ENCODE measurements at places on chromosomes 7 and 10.

DNA sequence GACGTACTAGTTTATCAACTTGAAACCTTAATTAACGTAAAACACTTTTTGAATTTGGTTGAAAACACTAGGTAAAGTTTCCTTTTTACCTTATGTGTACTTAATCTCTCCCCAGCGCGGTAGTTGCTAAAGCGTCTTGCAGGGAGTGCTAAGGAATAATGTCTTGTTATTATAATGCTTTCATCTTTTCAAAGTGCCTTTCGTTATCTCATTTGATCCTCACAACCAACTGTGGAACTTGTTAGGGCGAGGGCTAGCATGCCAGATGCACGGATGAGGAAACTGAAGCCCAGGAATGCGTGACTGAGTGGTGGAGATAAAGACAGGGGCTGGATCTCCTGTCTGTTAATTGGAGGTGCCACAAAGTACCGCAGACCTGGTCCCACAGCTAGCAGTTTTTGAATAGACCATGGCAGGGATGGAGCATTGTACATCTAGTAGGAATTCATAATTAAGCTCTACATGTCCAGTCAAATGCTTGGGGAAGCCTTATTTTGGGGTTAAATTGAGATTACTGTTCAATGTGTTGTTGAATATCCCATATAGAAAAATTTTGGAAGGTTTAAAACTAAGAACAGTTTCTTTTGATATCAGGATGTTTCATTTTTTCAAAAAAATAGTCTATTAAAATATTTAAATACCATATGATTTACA is 234.3 kb downstream of the SH2D4B start:
- DNase-seq: no peak

DNA sequence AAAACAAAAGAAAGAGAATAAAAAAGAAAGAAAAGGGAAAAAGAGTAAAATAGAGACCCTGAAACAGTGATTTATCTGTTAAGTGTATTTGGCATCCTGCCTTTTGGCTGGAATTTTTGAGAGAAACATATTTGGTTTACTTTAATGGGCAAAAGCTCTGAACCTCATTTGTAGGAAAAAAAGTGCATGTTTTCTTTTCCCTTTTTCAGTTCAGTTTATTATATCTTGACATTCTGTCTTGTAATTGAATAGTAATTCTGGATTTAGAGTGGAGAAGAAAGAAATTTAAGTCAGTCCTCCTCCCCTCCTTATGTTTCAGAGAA is 69.5 kb downstream of the ARID5B start:
- DNase-seq: peak; percentile 39

- DNase-seq: no peak
Observed at GRCh38 chr10:1120306-1120705, 64.1 kb downstream of the WDR37 start.

DNA sequence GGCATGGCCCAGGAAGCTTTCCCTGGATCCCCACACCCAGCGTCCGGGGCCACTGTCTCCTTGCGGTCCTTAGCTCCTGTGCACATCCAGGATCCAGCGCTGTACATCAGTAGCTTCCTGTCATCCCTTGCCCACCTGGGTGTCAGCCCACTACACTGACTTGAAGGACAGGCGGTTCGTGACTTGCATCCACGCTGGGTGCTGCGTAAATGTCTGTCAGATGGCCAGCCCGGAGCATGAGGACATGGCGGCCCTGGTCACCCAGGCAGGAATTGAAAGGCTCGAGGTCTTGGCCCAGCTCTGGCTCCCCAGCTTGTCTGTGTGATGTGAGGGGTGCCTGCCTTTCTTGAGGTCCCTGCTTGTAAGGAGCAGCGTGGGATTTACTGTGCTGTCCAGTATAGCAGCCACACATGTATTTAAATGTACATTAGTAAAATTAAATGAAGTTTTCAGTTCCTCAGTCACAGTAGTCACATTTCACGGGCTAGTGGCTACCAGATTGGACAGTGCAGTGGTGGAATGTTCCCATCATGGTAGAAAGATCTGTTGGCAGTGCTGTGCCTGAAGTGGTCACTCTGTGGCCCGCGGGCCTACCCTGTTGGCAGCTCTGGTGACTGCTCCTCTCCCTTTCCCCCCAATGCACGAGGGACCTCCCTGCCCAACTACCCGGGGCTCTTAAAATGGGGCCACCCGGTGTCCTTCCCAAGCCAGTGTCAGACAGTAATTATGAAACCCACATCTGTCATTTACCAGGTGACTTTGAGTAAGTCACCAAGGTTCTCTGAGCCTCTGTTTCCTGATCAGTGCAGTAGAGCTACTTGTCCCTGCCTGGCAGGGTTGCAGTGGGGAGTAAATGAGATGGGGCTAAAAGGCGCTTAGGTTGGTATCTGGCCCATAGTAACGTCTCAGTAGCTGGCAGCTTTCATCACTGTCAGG is 97.8 kb upstream of the PPIF start:
- no peak for DNase-seq

GRCh38 chr7:41375582-41375981 is 327.3 kb downstream of the INHBA start:
- DNase-seq: no peak

DNA sequence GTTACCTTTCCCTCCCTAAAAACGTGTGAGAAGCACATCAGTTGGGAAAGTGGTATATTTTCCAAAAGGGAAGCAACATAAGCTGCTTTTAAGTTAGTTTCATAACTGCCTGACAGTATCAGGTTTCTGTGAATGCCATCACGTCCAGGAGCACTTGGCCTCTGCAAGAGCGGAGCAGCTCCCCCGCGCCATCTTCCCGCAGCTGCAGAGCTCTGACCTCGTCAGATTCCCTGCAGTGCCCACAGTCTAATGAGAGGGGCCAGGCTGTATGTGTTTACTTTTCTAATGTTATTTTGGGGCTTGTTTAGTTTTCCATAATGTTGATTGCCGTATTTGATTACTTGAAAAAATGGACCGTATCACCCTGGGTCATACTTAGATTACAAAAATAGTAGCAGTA is 74.2 kb downstream of the MGMT start:
- DNase-seq: no peak
